Psoas muscle (tissue), 8 donors: ENCODE measurements at places on chromosomes 1 and 21. TPM values are rescaled to one million over a fixed set of nuclear protein-coding genes. Genes with fewer than 3 reads are reported as not detected.

DNA sequence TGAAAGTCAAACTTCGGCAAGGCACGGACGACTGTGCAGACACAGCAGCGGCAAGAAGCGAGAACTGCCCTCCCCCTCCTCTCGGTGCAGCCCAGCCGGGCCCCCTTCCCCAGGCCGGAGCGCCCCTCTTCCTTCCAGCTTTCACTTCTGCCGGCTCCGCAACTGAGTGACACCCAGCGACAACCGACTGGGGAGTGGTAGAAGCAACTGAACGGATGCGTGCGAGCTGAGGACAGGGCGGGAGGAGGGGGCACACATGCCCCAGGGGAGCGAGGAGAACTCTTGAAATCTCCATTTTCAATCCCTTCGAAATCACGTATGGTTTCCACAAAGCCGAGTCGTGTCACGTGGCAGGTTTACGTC, 146.6 kb downstream of the PGBD5 start:
- no peaks in the 10 kb centered on the region for H3K36me3 ChIP-seq
- H3K4me1 ChIP-seq: no peaks in the 10 kb centered on the region
- DNase-seq: no peak
- H3K4me3 ChIP-seq: no peak overlapping the region
- no peak overlapping the region for H3K27ac ChIP-seq
- H3K27me3 ChIP-seq: no peaks in the 10 kb centered on the region

DNA sequence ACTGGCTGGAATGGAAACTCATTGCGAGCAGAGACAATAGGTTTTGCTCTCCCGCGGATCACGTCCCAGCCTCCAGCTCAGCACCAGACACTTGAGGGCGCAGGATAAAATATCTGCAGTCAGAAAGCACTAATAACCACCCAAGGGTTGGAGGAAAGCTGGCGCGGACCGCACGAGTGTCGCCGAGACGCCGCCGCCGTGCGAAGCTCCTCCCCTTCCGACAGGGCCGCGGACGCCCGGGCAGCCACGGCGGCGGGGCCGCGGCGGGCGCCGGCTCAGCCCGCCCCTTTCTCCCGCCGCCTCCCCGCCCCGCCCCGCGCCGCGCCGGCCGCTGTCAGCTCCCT, at the start of gene CMPK1:
Gene CMPK1, plus strand, starts transcription at position 213 of the 344 bp plus-strand sequence. CDS start 156 bp downstream, outside the sequence.
- no peaks in the 10 kb centered on the region for H3K27me3 ChIP-seq
- peaks cover 4% of the 10 kb centered on the region for H3K36me3 ChIP-seq
- peak within 1 kb of the TSS; percentile 88 for H3K4me3 ChIP-seq
- H3K4me1 ChIP-seq: peaks cover 28% of the 10 kb centered on the region
- peak within 1 kb of the TSS; percentile 97 for H3K27ac ChIP-seq

GRCh38 chr1:208944981-208945451, 638.5 kb upstream of the CAMK1G start:
- H3K4me1 ChIP-seq: no peaks in the 10 kb centered on the region
- no peaks in the 10 kb centered on the region for H3K36me3 ChIP-seq
- no peaks in the 10 kb centered on the region for H3K27me3 ChIP-seq
- no peak overlapping the region for H3K4me3 ChIP-seq

GRCh38 chr1:245365095-245366020, 210.6 kb downstream of the KIF26B start:
- no peaks in the 10 kb centered on the region for H3K27me3 ChIP-seq
- no peaks in the 10 kb centered on the region for H3K36me3 ChIP-seq
- no peak overlapping the region for H3K27ac ChIP-seq
- no peaks in the 10 kb centered on the region for H3K4me1 ChIP-seq

GRCh38 chr1:30194741-30195423, 528.5 kb downstream of the MATN1 start:
- no peaks in the 10 kb centered on the region for H3K27me3 ChIP-seq
- DNase-seq: no peak
- no peak overlapping the region for H3K27ac ChIP-seq

DNA sequence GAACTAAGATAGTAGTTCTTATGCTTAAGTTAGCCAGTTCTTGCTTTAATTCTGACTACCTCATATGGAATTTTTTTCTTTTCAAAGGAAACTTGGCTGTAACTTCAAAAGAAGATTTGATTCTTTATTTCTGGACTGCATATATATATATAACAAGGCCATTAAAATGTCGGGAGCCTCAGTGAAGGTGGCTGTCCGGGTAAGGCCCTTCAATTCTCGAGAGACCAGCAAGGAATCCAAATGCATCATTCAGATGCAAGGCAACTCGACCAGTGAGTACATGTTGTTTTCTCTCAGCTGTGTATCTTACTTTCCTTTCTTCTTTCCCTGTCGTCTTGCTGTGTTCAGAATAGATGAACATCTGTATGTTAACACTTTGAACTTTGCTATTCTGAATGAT, 21.8 kb downstream of the KIF1B start:
- H3K4me3 ChIP-seq: no peak overlapping the region
- H3K36me3 ChIP-seq: peaks cover 4% of the 10 kb centered on the region
- DNase-seq: no peak
- peak overlapping the region; percentile 69 for H3K27ac ChIP-seq
- H3K27me3 ChIP-seq: no peaks in the 10 kb centered on the region

MAPKAPK2 gene
- 89.4 TPM for total RNA-seq

AGMAT gene
- total RNA-seq: 2.6 TPM

OR2L13 gene
- total RNA-seq: not detected
